ENCODE measurements at places on chromosomes 4 and X.

GRCh38 chr4:126756050-126756829, 876.5 kb upstream of the INTU start:
- DNase-seq, result no peak

GRCh38 chr4:105594099-105595010, 41.9 kb downstream of the ARHGEF38 start:
- DNase-seq, result no peak

GRCh38 chrX:98338544-98338943, 1454.8 kb downstream of the RPA4 start:
- no peak for DNase-seq

GRCh38 chr4:24417206-24417605, 167.1 kb downstream of the DHX15 start:
- no peak for DNase-seq

DNA sequence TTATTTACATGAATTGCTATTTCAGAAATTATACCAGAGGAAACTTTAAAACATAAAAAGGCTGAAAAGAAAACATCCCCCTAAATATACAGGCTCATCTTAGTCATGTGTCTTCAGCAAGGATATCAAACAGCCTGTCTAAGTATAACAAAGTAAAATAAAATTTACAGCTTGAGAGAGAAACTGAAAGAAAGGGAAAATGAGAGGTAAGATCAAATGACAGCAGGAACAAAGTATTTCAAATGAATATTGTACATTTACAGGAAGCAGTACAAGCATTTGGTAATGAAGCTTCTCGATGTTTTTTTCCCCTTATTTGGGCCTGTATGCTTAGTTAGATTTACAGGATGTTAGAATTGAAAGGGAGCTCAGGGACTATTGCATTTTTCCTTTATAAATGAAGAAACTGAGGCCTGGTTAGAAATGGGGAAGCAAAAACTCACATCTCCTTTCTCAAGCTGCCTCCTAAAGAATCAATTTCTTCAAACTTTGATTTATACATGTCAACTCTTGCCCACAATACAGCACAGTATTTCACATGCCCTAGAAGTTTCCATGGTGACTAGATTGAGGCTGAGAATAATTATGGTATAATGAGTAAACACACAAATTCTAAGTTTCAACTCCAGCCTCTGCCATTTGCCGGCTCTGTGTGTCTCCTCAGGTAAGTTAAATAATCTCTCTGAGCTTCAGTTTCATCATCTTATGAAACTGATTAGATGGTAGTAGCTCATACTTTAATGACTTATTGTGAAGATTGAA, 29.3 kb downstream of the DAPP1 start:
- DNase-seq, result no peak

DNA sequence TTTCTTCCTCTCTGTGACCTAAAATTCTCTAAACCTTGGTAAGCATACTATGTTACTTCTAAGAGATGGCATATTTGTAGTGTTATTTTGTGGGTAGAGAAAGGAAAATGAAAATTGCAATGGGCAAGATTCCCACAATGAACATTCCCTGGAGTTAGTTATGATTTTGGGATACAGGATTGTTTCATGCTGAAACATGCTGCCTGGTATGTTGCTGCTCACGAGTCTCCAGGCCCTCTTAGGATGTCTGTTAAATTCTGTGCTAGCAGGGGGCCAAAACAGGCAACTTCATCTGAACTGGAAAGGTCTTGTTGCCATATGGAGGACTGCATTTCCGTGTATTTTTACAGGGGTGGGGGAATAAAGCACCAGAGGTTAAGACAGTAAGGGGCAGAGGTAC, 18.9 kb upstream of the MSMO1 start:
- no peak for DNase-seq

- DNase-seq, result no peak
These were observed 552.6 kb downstream of the NAP1L3 start for GRCh38 chrX:93120805-93121204.

DNA sequence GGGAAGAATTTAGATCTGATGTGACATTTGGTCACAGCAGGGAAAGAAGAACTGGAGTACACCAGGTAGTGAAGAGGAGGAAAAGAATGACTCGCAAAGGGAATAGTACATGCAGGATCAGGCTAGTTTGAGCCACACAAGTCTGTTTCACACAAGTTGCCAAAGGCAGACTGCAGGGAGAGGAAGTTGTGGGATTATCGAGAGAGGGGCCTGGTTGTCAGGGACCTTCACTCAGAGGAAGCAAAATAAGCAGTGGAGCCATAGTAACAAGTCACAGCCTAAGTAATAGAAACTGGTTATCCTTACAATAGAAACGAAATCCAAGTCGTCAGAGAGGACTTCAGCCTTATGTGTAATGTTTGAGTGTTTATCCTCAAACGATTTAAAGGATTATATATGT, 316.7 kb upstream of the HTR2C start:
- DNase-seq, result no peak

DNA sequence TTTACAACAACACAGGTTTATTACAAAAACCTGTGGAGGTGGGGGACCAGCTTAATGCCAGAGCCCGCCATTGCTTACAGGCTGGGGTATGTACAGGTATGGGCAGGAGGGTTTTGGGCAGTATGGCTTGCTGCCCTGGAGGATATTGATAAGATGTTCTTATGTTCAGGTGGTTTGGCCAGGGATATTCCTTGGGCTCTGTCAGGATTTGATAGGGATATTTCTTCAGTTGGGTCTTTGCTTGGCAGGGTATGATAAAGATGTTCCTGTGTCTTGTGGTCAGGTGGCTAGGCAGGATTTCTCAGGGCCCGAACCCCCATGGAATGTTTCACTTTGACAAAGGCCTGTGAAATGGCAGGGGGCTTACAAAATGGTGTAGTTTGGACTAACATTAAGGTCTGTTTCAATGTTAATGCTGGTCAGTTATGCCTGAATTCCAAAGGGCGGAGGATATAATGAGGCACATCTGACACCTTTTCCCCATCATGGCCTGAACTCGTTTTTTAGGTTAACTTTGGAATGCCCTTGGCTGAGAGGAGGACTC, 3.1 kb downstream of the MGST2 start:
- no peak for DNase-seq

DNA sequence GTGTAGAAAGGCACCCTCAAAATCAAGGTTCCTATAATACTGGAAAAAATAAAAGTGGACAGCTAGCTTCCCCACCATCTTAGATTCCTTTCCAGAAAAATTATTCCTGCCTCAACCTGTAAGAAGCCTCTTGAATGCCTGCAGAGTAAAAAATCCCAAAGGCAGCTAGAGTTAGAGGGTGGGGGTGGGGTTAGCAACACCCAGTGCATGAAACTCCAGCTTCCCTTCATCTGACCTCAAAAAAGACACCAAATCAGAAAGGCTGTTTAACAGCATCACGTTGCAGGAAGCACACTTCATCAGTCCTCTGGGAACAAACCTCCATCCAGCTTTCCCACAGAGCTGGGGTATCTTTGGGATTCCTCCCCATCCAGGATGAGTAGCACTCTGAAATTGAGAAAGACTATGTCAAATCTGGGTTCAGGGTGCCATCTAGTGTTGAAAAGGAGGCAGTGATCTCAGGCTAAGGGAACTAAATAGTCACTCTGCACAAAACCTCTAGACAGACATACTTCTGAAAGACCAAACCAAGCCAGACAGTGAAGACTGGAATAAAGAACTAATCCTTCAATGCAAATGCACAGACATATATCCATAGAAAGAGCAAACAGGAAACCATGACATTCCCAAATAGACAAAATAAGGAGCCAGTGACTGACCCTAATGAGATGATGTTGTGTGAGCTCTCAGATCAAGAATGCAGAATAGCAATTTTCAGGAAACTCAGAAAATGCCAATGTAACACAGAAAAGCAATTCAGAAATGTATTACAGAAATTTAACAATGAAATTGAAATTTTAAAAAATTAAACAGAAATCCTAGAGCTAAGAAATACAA, 97.9 kb downstream of the ARHGEF9 start:
- DNase-seq, result no peak

DNA sequence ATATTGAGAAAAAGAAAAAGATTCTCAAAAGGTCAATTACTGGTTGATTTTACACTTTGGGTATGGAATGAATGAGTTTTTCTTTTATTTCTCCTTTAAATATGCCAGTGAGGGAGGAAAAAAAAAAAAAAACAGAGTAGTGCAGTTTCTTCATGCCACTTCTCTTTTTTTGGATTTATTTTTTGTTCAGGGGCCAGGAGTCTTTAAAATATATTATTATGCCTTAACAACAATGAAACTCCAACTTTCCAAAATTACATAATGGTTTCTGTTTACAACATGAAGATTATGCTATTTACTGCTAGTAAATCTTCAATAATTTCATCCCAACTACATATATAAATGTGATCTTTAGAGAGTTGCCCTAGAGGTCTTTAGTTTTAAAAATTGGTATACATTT, 31.9 kb downstream of the DTHD1 start:
- DNase-seq, result no peak

DNA sequence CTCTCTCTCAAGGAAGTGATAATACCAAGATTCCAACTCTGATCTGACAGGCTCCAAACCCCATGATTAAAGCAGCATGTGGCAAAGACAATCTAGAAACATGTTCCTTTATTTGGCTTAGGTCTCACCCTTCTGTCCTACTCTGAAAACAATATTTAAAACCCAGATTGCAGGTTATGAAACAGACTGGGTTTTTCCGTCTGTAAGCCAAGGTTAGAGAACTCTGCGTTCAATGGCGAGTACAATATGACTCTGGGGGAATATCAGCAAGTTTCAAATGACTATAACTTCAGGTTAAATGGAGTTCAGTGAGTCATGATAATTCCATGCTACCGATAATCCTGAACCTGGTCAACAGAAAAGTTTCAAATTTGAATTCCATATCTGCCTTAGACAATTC, 50.8 kb downstream of the ANAPC10 start:
- no peak for DNase-seq

- no peak for DNase-seq
These were observed 54.4 kb upstream of the USP26 start for GRCh38 chrX:133151336-133151735.

- no peak for DNase-seq
These were observed 37.2 kb downstream of the CLCN5 start for GRCh38 chrX:49959602-49960001.

GRCh38 chrX:88439935-88440334, 307.1 kb upstream of the CPXCR1 start:
- no peak for DNase-seq

DNA sequence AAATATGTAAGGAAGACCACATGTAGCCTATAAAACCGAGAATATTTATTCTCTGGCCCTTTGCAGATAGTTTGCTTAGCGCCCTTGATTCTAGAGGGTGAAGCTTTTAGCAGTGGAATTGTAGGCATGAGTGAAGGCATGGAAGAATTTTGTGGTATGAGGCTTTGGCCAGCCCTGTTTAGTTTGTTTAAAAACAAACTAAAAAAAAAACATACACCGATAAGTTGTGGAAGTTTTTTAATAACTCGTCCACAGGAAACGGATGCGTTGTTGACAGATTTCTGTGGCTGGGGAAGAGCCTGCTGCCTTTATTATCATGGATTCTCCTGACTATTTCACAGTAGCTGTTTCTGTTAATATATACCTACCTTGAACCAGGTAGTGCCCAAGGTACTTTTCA, 194.7 kb upstream of the LNX1 start:
- no peak for DNase-seq

GRCh38 chrX:2647627-2648026, 43.5 kb upstream of the CD99 start:
- DNase-seq, result no peak

GRCh38 chr4:75686346-75686745, 13.1 kb upstream of the G3BP2 start:
- DNase-seq, result no peak

- no peak for DNase-seq
These were observed 51.0 kb downstream of the GRSF1 start for GRCh38 chr4:70788733-70789132.

- no peak for DNase-seq
These were observed 340.2 kb upstream of the SMIM31 start for GRCh38 chr4:164413743-164414142.

DNA sequence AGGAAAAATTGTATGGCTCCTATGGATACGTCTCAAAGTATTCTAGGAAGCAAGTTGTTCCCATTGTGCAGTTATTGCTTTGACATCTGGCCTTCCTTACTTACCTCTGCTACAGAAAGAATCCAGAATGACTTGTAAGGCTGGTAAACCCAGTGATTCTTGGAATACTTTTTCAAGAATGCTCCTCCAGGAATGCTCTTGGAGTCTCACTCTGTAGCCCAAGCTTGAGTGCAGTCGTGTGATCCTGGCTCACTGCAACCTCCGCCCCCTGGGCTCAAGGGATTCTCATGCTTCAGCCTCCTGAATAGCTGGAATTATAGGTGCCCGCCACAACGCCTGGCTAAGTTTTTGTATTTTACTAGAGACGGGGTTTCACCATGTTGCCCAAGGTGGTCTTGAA, 38.1 kb downstream of the GAB1 start:
- no peak for DNase-seq

DNA sequence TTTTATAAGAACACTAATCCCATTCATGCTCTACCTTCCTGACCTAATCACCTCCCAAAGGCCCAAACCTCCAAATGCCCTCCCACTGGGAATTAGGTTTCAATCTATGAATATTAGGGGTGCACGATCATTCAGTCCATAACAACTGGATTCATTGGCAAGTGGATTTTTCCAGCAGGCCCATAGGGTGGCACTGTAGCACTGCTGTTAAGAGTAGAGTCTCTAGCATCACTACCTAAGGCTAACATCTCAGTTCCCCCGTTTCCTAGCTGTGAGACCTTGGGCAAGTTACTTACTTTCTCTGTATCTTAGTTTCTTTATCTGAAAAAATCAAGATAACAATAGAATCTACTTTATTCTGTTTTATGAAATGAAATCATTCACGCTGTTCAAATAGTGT, 315.8 kb downstream of the STIM2 start:
- DNase-seq, result peak; percentile 78

DNA sequence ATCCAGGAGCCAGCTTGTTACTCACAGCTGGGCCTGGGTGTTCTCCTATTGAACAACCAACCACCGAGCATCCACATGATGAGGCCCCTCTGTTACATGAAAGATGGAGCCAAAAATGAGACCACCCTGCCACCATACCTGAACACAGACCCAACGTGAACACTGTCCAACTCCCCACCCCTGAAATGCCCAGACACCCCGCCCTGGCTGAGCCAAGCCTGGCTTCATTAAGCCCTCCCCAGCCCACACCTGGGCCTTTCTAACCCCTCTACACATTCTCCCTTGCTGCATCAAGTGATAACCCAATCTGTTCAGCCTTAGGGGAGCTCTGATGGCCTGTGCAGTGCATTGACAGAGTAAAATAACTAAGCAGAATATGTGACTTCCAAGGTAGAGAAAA, 80.7 kb downstream of the EVC start:
- no peak for DNase-seq

GRCh38 chr4:170272959-170273358, 183.2 kb upstream of the AADAT start:
- no peak for DNase-seq
